Heart left ventricle (tissue), 16 donors: ENCODE measurements at places on chromosomes 7 and 10.

DNA sequence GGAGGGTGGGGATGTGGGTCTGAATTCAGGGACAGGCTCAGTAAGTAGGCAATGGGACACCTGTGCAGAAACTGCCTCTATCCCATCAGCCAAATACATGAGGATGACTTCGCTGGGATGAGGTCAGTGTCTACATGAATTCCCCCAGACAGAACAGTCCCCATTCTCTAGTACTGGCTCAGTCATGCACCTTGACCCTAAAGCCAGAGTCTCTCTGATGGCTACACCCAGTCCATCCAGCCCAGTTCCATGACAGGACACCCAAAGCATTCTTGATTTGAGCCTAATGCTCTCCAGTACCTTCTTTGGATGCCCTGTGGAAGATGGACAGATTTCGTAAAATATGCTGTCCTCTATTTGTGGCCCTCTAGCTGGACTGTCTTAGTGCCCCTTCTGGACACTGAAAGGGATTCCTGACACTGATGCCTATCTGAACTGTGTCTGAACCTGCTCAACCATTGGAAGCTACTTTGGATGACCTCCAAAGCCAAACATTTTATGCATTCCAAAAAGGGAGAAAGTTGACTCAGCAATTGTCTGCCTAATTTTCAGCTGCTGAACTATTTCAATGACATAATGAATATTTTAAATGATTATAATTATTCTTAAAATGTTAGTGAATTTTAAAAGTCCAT, 14.6 kb downstream of the SFRP4 start:
- no peak for DNase-seq
- H3K4me1 ChIP-seq, result peaks cover 12% of the 10 kb centered on the region
- H3K4me3 ChIP-seq, result no peak overlapping the region
- no peaks in the 10 kb centered on the region for H3K27me3 ChIP-seq
- no peaks in the 10 kb centered on the region for H3K36me3 ChIP-seq

- H3K36me3 ChIP-seq, result no peaks in the 10 kb centered on the region
- H3K27ac ChIP-seq, result no peak overlapping the region
- no peaks in the 10 kb centered on the region for H3K27me3 ChIP-seq
Observed at GRCh38 chr10:114908896-114909295, 29.1 kb upstream of the TRUB1 start.

- H3K4me3 ChIP-seq, result no peak overlapping the region
- H3K27ac ChIP-seq, result no peak overlapping the region
- no peak for DNase-seq
- H3K4me1 ChIP-seq, result no peaks in the 10 kb centered on the region
Observed at GRCh38 chr7:124680304-124680703, 85.3 kb downstream of the GPR37 start.

- no peak for DNase-seq
- H3K4me3 ChIP-seq, result no peak overlapping the region
- no peaks in the 10 kb centered on the region for H3K27me3 ChIP-seq
- H3K27ac ChIP-seq, result no peak overlapping the region
- no peaks in the 10 kb centered on the region for H3K4me1 ChIP-seq
Observed at GRCh38 chr7:93364806-93365205, 132.6 kb downstream of the VPS50 start.

DNA sequence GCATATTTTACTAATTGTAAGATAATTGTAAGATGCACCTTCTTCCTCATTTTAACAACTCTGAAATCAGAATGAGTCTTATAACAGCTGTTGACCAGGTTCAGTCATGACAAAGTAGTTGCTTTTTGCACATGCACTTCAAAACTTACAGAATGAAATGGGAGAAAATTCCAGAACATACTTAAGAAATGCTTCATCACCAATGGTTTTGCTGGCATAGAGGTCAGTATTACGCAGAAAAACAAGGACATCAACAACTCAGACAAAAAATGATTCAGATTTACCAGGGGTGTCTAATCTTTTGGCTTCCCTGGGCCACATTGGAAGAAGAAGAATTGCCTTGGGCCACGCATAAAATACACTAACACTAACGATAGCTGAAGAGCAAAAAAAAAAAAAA, 13.3 kb downstream of the COL28A1 start:
- no peak overlapping the region for H3K27ac ChIP-seq
- no peaks in the 10 kb centered on the region for H3K4me1 ChIP-seq
- no peaks in the 10 kb centered on the region for H3K36me3 ChIP-seq
- DNase-seq, result no peak

DNA sequence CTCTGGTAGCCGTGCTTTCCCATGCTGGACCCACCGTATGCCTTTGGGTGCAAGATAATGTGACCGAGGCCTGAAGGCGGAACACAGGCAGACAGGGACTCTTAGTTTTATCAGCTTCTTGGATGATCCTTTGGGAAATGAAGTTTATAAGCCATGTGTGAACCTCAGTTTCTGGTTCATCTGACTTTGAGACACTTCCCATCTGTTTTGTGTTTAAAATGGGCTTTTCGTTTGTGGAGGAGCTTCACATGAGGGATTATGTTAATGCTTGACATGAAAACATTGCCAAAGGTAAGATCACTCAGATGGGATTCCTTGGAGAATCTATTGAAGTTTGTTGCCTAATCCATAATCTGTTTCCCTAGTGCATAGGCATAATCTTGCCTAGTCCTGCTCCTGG, 249.8 kb upstream of the LYZL1 start:
- H3K27ac ChIP-seq, result no peak overlapping the region
- H3K4me1 ChIP-seq, result no peaks in the 10 kb centered on the region
- H3K27me3 ChIP-seq, result no peaks in the 10 kb centered on the region
- H3K4me3 ChIP-seq, result no peak overlapping the region

DNA sequence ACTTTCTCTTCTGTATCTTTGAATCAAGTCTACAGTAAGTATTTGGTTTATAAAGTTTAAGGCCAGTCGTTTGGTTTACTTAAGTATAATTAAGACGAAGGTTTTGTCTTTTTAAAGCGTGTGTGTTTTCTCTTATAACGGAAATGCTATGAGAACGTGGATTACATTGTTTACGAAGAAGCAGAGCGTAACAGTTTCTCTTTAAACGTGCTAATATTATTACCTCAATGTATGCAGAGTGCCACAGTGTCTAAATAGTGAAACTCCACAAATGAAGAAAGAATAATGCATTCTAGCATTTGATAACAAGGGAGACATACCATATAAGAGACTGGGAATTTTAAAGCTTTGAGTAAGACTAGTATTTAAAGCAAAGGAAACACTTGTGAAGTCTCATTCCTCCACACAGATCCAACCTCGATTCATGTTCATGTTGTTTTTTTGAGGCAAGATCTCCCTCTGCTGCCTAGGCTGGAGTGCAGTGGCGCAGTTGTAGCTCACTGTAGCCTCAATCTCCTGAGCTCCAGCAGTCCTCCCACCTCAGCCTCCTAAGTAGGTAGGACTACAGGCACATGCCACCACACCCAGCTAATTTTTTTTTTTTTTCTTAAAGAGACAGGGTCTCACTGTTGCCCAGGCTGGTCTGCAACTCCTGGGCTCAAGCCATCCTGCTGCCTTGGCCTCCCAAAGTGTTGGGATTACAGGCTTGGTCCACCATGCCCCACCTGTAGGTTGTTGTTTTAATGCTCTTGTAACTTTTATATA, 75.1 kb downstream of the ANKRD61 start:
- DNase-seq, result no peak
- peaks cover 1% of the 10 kb centered on the region for H3K36me3 ChIP-seq
- H3K4me3 ChIP-seq, result peak overlapping the region; percentile 58
- no peak overlapping the region for H3K27ac ChIP-seq
- no peaks in the 10 kb centered on the region for H3K27me3 ChIP-seq

GRCh38 chr10:76433161-76434005, 1002.0 kb downstream of the LRMDA start:
- no peaks in the 10 kb centered on the region for H3K27me3 ChIP-seq
- no peak overlapping the region for H3K4me3 ChIP-seq
- peaks cover 38% of the 10 kb centered on the region for H3K4me1 ChIP-seq
- H3K36me3 ChIP-seq, result no peaks in the 10 kb centered on the region

DNA sequence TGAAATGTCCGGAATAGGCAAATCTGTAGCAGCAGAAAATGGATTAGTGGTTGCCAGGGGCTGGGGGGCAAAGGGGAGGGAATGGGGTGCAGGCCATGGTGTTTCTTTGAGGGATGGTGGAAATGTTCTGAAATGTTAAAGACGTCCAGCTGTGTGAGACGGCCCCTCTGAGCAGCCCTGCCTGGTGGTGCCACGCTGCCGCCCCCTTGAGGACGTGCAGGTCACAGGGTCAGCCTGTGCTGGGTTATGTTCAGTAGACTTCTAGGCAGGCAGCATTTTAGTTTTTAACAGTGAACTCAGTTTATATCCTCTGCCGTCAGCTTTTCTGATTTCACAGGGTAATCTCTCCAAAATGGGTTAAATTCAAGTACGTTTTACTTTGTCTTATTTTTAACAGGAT, 9.4 kb downstream of the NUB1 start:
- no peaks in the 10 kb centered on the region for H3K27me3 ChIP-seq
- no peak for DNase-seq
- peaks cover 9% of the 10 kb centered on the region for H3K4me1 ChIP-seq
- peaks cover 98% of the 10 kb centered on the region for H3K36me3 ChIP-seq
- no peak overlapping the region for H3K4me3 ChIP-seq

DNA sequence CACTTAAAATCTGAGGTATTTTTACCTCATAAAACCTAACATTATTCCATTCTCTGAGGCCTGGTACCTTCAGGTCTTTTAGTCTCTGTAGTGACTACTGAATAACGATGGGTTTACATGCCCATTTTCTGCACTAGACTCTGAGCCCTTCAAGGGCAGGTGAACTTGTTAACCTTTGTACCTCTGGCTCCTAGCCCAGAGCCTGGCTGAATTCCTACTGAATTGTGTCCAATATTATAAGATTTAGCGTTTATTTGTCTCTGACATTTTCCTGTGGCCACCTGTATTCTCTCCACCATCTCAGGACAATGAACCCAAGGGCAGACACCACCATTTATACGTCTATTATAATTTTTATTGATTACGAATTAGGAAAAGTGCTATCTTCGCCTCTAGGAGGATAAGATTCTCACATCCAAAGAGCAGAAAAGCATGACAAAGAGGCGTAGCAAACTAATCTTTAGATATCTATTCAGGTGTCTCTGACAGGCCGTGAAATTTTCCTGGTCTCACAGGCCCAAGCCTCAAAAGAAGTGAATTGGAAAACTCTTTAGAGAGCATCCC, 27.9 kb upstream of the HNRNPH3 start:
- H3K4me1 ChIP-seq, result no peaks in the 10 kb centered on the region
- no peak overlapping the region for H3K4me3 ChIP-seq
- H3K27ac ChIP-seq, result no peak overlapping the region
- H3K36me3 ChIP-seq, result no peaks in the 10 kb centered on the region
- no peaks in the 10 kb centered on the region for H3K27me3 ChIP-seq

GRCh38 chr10:124088915-124089314, 4.5 kb downstream of the CHST15 start:
- H3K27ac ChIP-seq, result no peak overlapping the region
- H3K4me3 ChIP-seq, result no peak overlapping the region
- peaks cover 14% of the 10 kb centered on the region for H3K4me1 ChIP-seq
- no peaks in the 10 kb centered on the region for H3K36me3 ChIP-seq

- no peaks in the 10 kb centered on the region for H3K36me3 ChIP-seq
- no peak overlapping the region for H3K4me3 ChIP-seq
- H3K27me3 ChIP-seq, result no peaks in the 10 kb centered on the region
- DNase-seq, result peak; percentile 42
Observed at GRCh38 chr10:11424456-11425295, 186.8 kb downstream of the USP6NL start.

DNA sequence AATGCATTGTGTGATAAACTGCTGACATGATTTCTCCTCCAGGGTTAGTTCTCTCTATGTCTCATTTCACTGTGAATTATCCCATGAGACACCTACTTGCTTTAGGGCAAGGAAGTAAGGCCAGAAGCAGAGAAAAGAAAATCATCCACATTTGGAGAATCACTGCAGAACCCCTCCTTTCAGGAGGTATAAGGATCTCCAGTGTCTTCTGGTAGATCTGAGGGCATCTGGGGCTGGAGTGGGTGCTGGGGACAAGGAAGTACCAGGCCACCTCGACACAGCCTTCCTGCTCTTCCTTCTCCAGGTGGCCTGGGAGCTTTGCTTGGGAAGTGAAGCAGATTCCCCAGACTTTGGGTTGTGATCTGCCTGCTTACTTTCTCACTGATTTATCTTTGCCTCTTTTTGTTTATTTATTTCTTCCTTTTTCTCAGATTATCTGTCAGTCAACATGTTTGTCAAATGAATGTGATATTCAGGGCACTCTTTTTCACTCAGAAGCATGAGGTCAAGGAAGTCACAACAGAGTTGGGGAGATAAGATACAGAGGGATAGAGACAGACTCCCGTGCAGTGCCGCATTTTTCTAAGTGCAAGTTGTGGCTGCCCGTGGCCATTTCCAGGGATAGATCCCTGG, 12.4 kb upstream of the CAMK2G start:
- H3K4me3 ChIP-seq, result peak overlapping the region; percentile 12
- H3K36me3 ChIP-seq, result no peaks in the 10 kb centered on the region
- H3K27me3 ChIP-seq, result no peaks in the 10 kb centered on the region
- H3K4me1 ChIP-seq, result peaks cover 35% of the 10 kb centered on the region
- no peak for DNase-seq

- no peak for DNase-seq
- H3K27ac ChIP-seq, result no peak overlapping the region
- H3K36me3 ChIP-seq, result no peaks in the 10 kb centered on the region
Observed at GRCh38 chr10:3671386-3671955, 113.5 kb downstream of the KLF6 start.

GRCh38 chr7:22082553-22082885, 136.8 kb upstream of the CDCA7L start:
- no peak for DNase-seq
- peaks cover 13% of the 10 kb centered on the region for H3K4me1 ChIP-seq
- H3K36me3 ChIP-seq, result no peaks in the 10 kb centered on the region
- H3K27ac ChIP-seq, result peak overlapping the region; percentile 85

DNA sequence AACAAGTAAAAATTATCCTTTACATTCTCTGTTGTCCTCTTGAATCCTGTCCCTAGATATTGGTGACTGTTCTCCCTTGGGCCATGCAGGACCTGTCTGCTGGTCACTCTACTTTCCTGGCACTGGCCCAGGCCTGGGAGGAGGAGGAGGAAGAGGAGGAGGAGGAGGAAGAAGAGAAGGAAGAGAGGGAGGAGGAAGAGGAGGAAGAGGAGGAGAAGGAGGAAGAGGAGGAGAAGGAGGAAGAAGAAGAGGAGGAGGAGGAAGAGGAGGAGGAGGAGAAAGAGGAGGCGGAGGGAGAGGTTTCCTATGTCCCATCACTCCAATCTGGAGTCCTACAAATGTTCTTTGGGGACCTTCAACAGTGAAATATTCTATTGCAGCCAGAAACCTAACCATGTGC, 97.3 kb upstream of the NAMPT start:
- no peaks in the 10 kb centered on the region for H3K4me1 ChIP-seq
- no peaks in the 10 kb centered on the region for H3K36me3 ChIP-seq
- H3K27me3 ChIP-seq, result no peaks in the 10 kb centered on the region
- no peak overlapping the region for H3K4me3 ChIP-seq
- no peak for DNase-seq
- no peak overlapping the region for H3K27ac ChIP-seq

DNA sequence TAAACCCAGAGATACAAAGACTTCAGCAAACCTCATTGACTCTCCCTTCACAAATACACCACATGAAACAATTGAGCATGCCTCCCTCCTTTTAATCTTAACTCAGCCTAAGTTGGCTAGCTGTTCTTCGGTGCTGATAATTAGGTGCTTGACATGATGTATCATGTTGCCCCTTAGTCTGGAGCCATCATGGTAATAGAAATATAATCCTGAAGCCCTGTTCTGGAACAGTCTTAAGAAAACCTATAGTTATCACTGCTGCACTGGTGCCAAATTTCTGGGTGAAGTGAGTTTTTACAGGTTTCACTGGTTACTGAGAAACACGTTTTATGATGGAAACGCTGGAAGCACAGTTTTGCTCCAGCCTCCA, 306.1 kb downstream of the LRMDA start:
- DNase-seq, result no peak
- H3K27ac ChIP-seq, result no peak overlapping the region
- H3K4me1 ChIP-seq, result no peaks in the 10 kb centered on the region
- no peaks in the 10 kb centered on the region for H3K27me3 ChIP-seq
- no peaks in the 10 kb centered on the region for H3K36me3 ChIP-seq
- H3K4me3 ChIP-seq, result no peak overlapping the region
